Foreskin keratinocyte (primary cell): ENCODE measurements at places on chromosomes 16 and 17. TPM values are rescaled to one million over a fixed set of nuclear protein-coding genes. Genes with fewer than 3 reads are reported as not detected.

PRSS36 gene
- polyA plus RNA-seq = 0.34 and 0.69 TPM in 2 replicates

TOP3A gene
- polyA plus RNA-seq = 11.3 and 12.6 TPM in 2 replicates

TBC1D3H gene
- polyA plus RNA-seq = 0.56 TPM in 1 of 2 replicates, not detected in the other

SMCR8 gene
- 2.5 and 2.7 TPM in 2 replicates for polyA plus RNA-seq

USP43 gene
- polyA plus RNA-seq = 3.1 and 3.4 TPM in 2 replicates

ARHGAP44 gene
- polyA plus RNA-seq = 1.6 and 1.7 TPM in 2 replicates

ABCC6 gene
- polyA plus RNA-seq = 0.06 TPM in 1 of 2 replicates, not detected in the other

CHMP6 gene
- polyA plus RNA-seq = 41.1 and 43.9 TPM in 2 replicates

COX4I1 gene
- 864 and 916 TPM in 2 replicates for polyA plus RNA-seq

SYCE1L gene
- polyA plus RNA-seq = 2.0 and 4.4 TPM in 2 replicates

VWA3A gene
- polyA plus RNA-seq = not detected in 2 replicates

ITGB4 gene
- polyA plus RNA-seq = 1,123 and 1,776 TPM in 2 replicates

PLLP gene
- polyA plus RNA-seq = 26.4 and 35.0 TPM in 2 replicates

GP2 gene
- not detected in 2 replicates for polyA plus RNA-seq

CCL15 gene
- polyA plus RNA-seq = not detected in 2 replicates
